ENCODE measurements at places on chromosomes 5 and 9. TPM values are rescaled to one million over a fixed set of nuclear protein-coding genes. Genes with fewer than 3 reads are reported as not detected.

DNA sequence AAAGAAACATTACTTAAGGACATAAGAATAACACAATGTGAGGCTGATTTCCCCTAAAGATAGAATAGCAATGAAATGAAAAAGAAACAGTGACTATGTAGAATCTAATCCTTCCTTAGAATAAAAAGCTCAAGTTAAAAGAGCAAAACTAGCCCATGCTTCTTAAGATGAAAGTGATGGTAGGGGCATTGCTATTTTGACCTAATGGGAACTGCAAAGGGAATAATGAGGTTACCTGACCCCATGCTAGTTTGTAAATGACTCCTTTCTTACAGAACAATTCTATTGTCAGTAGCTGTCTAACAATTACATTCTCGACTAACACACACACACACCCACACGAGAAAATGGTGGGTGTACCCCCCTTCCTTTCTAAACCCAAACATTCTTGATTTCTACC, 575.8 kb downstream of the CSNK1G3 start:
- no peak for DNase-seq

GRCh38 chr9:111925784-111926183, 29.2 kb downstream of the UGCG start:
- no peak for DNase-seq

GRCh38 chr5:10977011-10977410, 216.0 kb upstream of the DAP start:
- DNase-seq: no peak

GRCh38 chr5:172770374-172770674, 671 bp downstream of the DUSP1 start:
- DNase-seq: no peak

- DNase-seq: no peak
These were observed 143.7 kb upstream of the SLC30A5 start for GRCh38 chr5:68950125-68950524.

DNA sequence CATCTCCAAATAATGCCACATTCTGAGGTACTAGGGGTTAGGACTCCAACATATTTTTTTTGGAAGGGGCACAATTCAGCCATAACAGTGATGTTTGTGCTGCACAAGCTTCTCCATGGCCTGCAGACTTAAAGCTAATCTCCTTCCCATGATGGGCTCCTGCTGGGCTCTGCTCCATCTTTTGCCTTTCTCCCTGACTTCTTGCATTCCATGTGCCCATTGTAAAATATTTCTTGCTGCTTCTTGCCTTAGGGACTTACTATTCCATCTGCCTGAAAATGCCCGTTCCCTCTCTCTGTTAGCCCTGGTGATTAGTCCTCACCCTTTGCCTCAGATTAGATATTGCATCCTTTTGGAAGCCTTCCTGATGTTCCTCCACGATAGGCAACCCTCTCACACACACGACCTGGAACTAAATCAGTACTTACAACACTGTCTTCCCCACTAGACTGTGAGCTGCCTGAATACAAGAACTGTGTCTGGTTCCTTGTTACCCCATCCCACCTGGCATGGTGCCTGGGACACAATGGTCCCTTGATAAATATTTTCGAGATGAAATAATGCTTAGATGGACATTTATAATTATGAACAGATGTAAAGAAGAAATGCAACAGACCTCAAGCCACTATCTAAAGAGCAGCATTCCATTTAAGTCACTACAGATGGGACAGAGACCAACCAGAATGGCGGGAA, 33.5 kb downstream of the OR1J1 start:
- DNase-seq: no peak

The AK8 gene
- 0.74 TPM for total RNA-seq

The SLC25A2 gene
- not detected for total RNA-seq
